ENCODE measurements at places on chromosomes 16 and 17. TPM values are rescaled to one million over a fixed set of nuclear protein-coding genes. Genes with fewer than 3 reads are reported as not detected.

DNA sequence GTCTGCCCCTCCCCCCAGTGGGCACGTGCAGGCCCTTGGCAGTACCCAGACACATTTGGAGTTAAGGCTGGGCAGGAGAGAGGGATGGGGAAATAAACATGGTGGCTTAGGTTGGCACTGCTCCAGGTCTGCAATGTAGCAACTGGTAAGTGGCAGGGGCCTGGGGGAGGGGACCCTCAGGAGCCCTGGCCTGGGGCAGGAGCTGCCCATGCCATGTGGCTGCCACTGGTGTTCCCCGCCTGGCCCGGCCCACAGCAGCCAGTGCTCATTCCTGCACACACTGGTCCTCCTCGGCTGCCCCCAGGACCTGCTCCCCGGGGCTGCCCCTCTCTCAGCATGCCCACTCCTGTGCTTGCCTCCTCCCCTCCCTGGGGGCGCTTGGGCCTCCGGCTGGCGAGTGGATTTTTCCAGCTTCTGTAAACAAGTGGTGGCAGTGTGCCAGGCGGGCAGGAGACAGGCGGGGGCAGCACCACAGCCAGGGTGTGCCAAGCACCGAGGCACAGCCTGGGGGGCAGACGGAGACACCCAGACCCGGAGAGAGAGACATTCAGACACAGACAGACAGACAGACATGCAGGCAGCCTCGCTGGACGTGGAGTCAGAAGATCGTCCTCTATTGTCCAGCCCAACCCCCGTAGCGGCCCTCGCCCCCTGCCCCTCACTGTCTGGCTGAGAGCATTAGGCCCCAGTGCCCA is 9.4 kb downstream of the THRA start:
- H3K4me1 ChIP-seq = peaks cover 90% of the 10 kb centered on the region
- peak overlapping the region; percentile 44 for H3K4me3 ChIP-seq
- DNase-seq = peak; percentile 94

DNA sequence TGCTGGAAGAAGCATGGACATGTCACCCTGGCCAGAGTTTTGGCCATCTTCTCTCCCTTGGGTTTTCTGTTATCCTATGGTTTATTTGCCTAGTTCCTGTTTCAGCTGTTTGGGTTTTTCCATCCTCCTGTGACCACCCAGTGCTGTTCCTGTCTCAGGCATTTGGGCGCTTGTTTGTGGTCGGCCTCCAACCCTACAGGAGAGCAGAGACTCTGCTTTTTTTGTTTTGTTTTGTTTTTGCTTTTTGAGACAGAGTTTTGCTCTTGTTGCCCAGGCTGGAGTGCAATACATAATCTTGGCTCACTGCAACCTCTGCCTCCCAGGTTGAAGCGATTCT is 3.3 kb upstream of the ZC3H7A start:
- H3K4me3 ChIP-seq = no peak overlapping the region
- H3K27me3 ChIP-seq = no peaks in the 10 kb centered on the region
- H3K27ac ChIP-seq = peak overlapping the region; percentile 98
- H3K4me1 ChIP-seq = peaks cover 29% of the 10 kb centered on the region
- H3K36me3 ChIP-seq = no peaks in the 10 kb centered on the region
- no peak for DNase-seq

DNA sequence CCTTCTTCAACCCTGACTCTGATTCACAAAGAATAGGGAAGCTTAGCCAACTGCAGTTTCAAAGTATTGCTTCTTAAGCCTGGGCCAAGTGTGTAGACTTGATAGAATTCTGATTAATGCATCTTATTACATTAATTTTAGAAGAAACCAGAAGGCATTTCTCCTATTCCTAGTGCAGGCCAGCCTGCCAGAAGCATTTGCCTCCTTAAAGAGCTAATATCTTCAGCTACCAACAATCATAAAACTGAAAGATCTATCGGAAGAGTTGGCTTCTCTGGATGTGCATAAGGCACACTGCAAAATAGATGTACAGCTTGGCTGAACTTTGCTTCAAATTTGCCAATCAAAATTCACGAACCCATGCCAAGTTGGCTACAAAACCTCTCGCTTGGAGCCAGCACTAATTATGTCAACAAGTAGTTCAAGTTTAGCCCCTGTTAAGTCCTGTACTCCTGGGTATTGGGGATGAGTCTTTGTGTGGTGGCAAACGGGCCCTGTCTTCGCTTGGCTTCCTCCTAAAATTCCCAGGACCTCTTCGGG is 717.8 kb downstream of the WWOX start:
- H3K27ac ChIP-seq = peak overlapping the region; percentile 66
- peaks cover 35% of the 10 kb centered on the region for H3K4me1 ChIP-seq
- H3K4me3 ChIP-seq = no peak overlapping the region
- no peaks in the 10 kb centered on the region for H3K36me3 ChIP-seq
- no peaks in the 10 kb centered on the region for H3K27me3 ChIP-seq

- H3K27me3 ChIP-seq = no peaks in the 10 kb centered on the region
- H3K36me3 ChIP-seq = no peaks in the 10 kb centered on the region
- no peaks in the 10 kb centered on the region for H3K4me1 ChIP-seq
- H3K27ac ChIP-seq = no peak overlapping the region
Measured at GRCh38 chr16:28958216-28958615, 7.5 kb downstream of the NFATC2IP start.

GRCh38 chr16:6926341-6926740 is 406.3 kb upstream of the RBFOX1 start:
- H3K27ac ChIP-seq = no peak overlapping the region
- H3K36me3 ChIP-seq = no peaks in the 10 kb centered on the region
- no peak overlapping the region for H3K4me3 ChIP-seq
- no peak for DNase-seq

BICDL2 gene
- total RNA-seq = 0.32 TPM

DCAF7 gene
- 20.7 TPM for total RNA-seq
